M059J (cell line): ENCODE measurements at places on chromosomes 6 and 20. TPM values are rescaled to one million over a fixed set of nuclear protein-coding genes. Genes with fewer than 3 reads are reported as not detected.

The MEI4 gene
- not detected in 2 replicates for total RNA-seq

The LHFPL5 gene
- total RNA-seq, result not detected in 2 replicates

The MYB gene
- total RNA-seq, result 5.1 and 7.4 TPM in 2 replicates

The COL10A1 gene
- 0.10 TPM in 1 of 2 replicates, not detected in the other for total RNA-seq

DNA sequence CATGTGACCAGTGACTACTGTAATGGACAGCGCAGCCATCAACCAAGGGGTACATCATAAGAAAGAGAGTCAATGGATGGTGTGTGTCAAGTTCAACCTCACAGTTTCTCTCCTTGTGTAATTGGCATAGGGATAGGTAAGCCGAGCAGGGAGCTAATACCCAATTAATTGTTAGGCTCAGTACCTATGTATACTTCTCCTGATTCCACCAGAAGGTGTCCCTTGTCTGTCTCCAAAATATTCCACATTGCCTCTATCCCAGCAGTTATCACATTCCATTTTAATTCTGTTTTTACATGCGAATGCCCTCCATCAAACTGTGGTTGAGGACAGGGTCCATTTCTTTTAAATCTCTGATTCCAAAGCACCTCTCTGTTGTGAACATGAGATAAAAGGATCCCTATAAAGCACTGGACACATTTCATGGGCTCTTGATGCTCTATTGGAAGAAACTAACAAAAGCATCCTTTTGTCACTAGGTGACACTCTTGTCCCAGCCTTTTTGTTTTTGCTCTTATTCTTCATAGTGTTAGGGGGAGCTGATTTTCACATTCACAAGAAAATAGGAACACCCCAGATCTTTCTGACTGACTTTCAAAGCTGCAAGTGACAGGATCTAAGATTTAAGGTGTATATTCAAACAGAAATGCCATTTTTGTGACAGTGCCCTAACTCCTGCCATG is 38.9 kb downstream of the FBXO9 start:
- peak; percentile 68 for DNase-seq

DNA sequence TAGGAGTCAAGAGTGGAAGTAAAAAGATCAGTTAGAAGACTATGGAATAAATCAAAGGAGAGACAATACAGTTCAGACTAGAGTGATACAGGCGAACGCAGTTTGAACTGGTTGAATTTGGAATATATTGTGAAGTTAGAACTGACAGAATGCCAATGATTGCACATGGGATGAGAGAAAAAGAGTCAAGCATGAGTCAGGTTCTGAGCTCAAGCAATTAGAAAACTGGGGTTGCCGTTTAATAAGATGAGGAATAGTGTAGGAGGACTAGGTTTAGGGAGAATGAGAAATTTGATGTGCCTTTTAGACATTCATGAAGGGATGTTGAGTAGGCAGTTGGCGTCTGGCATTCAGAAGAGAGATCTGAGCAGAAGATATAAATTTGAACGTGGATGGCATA is 8.0 kb downstream of the RNF217 start:
- DNase-seq, result no peak

DNA sequence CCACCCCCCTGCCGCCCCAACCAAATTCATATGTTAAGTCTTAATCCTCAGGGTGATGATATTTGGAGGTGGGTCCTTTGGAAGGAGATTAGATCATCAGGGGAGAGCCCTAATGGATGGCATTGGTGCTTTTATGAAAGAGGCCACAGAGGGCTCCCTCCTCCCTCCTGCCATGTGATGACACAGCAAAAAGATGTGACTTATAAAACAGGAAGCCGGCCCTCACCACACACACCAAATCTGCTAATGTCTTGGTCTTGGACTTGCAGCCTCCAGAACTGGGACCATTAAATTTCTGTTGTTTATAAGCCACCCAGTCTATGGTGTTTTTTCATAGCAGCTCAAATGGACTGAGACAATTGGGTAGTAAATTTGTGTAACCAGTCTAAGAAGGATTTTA is 176.3 kb downstream of the ADGRG6 start:
- peak; percentile 78 for DNase-seq

GRCh38 chr6:35202066-35202546 is 11.7 kb upstream of the SCUBE3 start:
- no peak for DNase-seq
